ENCODE measurements at places on chromosomes 5 and 9. TPM values are rescaled to one million over a fixed set of nuclear protein-coding genes. Genes with fewer than 3 reads are reported as not detected.
A peak's percentile ranks its signal among the peaks of the same experiment; 100 is the strongest.

DNA sequence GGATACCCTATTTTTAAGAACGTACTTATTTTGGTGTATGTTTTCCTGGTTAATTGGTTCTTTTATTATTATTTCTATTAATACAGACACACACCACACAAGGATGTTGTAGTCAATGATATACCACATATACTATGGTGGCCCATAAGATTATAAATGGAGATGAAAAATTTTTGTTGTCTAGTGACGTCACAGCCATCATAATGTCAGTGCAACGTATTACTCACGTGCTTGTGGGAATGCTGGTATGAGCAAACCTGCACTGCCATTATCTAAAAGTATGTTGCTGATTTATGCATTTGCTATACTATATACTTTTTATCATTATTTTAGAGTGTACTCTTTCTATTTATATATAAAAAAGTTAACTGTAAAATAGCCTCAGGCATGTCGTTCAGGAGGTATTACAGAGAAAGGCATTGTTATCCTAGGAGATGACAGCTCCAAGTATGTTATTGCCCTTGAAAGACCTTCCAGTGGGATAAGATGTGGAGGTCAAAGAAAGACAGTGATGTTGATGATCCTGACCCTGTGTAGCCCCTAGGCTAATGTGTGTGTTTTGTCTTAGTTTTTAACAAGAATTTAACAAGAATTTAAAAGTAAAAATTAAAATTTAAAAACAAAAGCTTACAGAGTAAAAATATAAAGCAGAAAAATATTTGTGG is 65.6 kb upstream of the SGCD start:
- no peak for DNase-seq

DNA sequence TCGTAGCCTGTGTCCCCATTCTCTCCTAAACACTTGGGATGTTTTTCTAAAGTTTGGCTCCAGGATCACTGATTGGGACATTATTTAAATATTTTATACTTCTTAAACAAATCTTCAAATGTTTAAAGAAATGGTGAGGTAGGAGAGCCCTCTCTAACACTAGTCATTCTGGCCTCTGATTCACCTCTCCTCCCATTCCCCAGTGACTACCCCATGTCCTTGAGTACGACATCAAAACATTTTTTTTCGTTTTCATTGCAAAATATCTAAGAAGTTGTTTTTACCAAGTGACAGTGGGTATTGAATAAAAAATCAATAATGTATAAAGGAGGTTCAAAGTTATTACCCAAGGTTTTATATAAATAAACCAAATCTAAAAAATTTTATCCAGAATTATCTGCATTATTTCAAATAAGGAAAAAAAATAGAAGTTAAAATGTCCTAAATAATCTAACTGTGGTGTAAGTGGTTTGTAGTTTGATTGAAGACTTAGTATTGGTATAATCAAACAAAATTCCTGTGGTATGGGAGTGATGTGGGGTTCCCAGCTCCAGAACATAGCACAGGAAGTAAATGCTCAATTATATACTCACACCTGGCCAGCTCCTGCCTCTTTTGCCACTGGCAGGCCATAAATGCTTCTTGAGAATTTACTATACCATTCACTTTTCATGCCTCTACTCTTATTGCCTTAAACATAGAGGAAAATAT is 51.1 kb downstream of the MAST4 start:
- DNase-seq, result no peak

- peak; percentile 83 for DNase-seq
Observed at GRCh38 chr9:125472926-125473701, 211.5 kb downstream of the GAPVD1 start.

DNA sequence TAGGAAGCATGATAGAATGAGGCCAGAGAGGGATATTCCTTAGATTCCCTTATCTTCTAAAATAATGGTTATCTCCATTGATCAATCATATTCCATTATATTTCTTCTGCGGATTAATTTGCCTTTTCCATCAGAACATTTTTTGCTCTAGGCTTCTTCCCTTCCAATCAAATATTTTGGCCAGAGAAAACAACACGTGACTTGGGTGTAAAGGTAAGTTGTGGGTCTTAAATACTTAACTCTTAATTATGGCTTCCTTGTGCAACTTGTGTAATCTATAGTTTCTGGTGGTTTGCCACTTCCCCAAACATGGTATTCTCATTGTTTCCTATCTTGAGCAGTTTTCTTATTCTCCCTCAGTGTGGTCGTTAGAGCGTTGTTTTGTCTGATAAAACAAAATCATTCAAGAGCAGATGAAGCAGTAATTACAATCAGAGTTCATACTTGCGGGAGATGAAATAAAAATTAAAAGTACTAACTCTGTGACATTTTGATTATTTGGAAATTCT is 889.3 kb downstream of the MAT2B start:
- no peak for DNase-seq

DNA sequence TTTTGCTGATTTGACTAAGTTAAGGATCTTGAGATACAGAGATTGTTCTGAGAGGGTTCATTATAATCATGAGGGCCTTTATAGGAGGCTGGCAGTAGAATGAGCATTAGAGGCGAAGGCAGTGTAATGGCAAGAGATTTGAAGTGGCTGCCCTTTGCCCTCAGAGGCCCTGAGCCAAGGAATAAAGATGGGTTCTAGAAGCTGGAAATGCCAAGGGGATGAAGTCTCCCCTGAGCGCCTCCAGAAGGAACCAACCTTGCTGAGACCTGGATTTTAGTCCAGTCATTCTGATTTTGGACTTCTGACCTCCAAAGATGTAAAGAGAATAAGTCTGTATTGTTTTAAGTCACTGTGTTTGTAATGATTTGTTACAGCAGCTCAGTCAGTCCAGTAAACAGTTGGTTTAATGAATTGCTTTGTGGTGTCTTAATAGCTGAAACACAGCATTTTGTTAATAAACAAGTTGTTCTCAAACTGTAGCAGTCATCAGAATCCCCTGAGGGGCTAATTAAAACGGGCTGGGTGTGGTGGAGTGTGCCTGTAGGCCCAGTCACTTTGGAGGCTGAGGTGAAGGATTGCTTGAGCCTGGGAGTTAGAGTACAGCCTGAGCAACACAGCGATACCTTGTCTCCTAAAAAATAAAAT is 23.2 kb downstream of the GLRX start:
- DNase-seq, result no peak

DNA sequence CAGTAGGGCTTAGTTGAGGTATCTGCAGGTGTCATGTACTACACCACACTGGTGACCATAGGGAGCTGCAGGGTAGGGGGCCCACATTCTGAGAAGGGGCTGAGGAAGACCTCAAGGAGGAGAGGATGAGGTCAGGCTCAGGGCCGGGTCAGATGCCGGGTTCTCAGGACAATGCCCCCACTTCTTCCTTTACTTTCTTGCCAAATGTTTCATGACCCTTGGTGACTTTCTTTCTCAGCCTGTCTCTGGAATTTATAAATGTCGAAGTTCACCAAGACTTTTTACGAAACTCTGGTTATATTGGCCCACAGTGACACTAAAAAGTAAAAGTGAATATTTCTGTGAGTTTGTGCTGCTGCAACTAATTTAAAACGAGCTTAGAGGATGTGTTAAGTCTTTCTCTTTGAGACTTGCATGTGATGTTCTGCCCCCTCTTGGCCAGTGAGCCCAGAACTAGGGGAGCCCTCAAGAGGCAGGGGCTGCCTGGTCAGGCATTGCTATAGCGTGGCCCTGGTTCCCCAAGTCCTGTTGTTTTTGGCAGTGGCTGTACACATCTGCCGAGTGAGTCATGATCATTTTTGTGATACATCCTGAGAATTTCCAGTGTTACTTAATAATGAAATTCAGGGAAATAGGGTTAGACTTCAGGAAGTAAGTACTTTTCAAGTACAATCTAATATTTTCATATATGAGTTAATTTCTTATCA is 11.2 kb downstream of the ACO1 start:
- peak; percentile 37 for DNase-seq

- no peak for DNase-seq
Observed at GRCh38 chr9:96033896-96034295, 158.4 kb downstream of the ERCC6L2 start.

DNA sequence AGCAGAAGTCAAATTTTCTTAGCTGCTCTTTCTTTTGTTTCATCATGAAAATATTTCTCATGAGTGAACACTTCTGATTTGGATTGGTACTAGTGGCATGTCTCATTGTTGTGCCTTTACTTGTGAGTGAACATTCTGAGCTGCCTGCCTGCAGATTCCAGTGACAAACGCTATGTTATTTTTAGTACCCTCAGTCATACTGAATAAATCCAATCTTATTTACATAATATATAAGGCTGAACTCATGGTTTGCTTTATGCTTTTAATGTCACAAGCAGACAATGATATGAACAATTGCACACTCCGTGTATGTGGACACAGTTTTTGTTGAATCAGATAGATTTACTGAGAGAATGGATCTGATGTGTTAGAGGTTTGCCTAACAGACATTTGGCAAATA is 67.8 kb downstream of the ACTBL2 start:
- DNase-seq, result no peak

DNA sequence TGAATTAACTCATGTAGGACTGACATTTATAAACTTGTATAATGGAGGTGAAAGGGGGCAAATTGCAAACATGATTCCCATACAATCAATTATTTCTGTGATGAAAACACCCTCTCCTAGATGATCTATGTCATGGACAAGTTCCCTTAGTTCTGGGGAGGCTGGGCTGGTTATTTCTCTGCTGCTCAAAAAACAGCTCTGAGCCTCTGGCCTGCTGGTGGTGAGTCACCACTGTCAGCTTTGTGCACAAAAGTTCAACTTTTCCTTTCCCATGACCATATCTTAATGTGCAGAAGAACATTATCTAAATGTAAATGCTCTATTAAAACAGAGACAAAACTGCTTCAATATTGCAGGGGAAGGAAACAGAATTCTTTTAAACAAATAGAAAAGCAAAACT is 85.0 kb downstream of the HMHB1 start:
- DNase-seq, result no peak

DNA sequence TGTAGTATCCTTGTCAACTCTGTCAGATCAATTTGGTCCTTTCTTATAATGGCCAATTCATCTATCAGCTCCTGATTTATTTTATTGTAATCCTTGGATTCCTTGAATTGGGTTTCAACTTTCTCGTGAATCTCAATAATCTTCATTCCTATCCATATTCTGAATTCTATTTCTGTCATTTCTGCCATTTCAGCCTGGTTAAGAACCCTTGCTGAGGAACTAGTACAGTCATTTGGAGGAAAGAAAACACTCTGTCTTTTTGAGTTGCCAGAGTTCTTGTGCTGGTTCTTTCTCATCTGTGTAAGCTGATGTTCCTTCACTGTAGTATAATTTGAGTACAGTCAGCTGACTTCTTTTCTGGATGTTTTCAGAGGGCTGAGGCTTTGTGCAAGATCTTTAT is 84.5 kb downstream of the CETN3 start:
- no peak for DNase-seq

- DNase-seq, result no peak
Observed at GRCh38 chr9:129550199-129550839, 70.6 kb downstream of the C9orf50 start.

DNA sequence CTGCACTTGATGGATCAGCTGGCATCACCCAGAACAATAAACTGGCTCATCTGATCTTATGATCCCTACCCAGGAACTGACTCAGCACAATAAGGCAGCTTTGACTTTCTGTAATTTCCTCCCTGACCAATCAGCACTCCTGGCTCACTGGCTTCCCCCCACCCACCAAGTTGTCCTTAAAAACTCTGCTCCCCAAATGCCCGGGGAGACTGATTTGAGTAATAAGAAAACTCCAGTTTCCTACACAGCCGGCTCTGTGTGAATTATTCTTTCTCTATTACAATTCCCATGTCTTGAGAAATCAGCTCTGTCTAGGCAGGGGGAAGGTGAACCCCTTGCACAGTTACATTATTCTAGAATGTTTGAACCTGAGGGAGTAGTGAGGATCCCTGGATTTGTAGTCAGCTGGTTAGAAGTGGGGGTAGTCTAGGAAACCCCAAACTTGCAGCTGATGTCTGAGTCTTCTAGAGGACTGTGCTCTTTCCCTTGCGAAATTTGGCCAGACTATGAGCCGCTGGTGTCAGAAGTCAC is 111.7 kb upstream of the NEK6 start:
- no peak for DNase-seq

BARHL1 gene
- total RNA-seq, result not detected

OCLN gene
- 7.7 TPM for total RNA-seq

SUSD1 gene
- 6.3 TPM for total RNA-seq

AMBP gene
- 1.1 TPM for total RNA-seq

OSMR gene
- total RNA-seq, result 82.8 TPM

All from NCI-H460 (cell line).